ENCODE measurements at places on chromosomes 1 and 21.

DNA sequence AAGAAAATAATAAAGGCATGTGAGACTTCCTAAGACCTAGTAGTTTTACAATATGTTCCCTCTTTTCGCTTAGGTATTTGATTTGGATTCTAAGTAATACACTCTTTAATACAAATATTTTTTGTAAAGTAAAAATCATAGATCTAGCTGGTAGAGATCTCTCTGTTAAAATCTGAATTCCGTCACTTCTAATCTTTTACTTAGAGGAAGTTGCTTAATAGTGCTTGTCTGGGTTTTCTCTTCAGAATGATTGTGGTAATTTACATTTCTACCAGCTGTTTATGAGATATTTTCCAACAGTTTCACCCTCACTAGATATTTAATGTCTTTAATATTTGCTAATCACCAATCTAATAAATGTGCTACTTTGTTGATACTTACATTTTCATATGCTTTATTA lies 23.3 kb downstream of the RBM11 start:
- DNase-seq = no peak

- DNase-seq = peak; percentile 68
These were observed at the start of gene PLEKHG5 for GRCh38 chr1:6491480-6491962. Gene PLEKHG5, minus strand, starts transcription at chr1:6491667. Its CDS starts 14,096 bp downstream, at chr1:6477571.

DNA sequence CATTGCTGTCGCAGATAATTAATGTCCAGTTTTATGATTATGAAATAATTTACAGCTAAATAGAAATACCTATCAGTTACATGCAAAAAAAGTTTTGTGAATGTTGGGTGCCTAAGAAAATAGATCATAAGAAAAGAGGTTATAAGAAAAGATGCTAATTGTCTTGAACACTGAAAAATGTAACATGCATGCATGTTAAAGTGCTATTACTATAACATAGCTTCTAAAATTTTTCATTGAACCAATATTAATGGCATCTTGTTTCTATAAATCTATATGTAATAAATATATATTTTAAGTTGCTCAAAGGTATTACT lies 35.5 kb upstream of the SCYL3 start:
- DNase-seq = no peak

GRCh38 chr1:164901031-164901430 lies 342.0 kb downstream of the PBX1 start:
- DNase-seq = no peak

- no peak for DNase-seq
These were observed 34.8 kb downstream of the CRYAA start for GRCh38 chr21:43203591-43203990.

GRCh38 chr1:198185146-198185545 lies 28.3 kb downstream of the NEK7 start:
- no peak for DNase-seq

GRCh38 chr21:43325968-43326715 lies 100.8 kb downstream of the SIK1 start:
- DNase-seq = no peak

DNA sequence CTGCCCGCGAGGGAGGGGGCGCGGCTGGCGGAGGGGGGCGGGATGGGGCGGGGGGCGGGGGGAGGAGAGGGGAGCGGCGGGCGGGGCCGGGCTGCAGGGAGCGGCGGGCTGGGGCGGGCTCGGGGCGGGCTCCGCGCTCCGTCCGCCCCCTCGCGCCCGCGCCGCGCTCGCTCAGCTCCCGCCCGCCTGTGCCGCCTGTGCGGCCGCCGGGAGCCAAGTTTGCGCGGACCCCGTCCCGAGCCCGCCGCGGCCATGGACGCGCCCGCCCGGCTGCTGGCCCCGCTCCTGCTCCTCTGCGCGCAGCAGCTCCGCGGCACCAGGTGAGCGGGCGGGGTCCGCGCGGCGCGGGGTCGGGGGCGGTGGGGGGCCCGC lies at the start of gene GABRD:
GABRD (plus strand) TSS at position 174 of the 372 bp plus-strand sequence; CDS start at position 253, 79 bp downstream.
- DNase-seq = no peak

DNA sequence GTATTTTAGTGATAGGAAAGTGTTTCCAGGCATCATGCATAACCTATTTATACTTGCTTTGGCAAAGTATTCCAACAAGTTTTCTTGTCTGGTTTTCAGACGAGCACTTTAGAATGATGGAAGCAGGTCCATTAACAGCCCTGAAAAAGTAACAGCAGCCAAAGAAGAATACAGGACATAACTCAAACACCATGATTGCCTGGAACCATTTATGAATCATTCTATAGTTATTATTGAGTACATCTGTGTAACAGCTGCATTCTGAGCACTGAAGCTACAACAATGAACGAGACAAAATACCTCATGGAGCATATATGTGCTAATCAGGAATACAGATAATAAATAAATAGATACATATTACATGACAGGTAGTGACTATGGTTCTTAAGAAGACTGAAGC lies 12.6 kb downstream of the IL10RB start:
- no peak for DNase-seq

DNA sequence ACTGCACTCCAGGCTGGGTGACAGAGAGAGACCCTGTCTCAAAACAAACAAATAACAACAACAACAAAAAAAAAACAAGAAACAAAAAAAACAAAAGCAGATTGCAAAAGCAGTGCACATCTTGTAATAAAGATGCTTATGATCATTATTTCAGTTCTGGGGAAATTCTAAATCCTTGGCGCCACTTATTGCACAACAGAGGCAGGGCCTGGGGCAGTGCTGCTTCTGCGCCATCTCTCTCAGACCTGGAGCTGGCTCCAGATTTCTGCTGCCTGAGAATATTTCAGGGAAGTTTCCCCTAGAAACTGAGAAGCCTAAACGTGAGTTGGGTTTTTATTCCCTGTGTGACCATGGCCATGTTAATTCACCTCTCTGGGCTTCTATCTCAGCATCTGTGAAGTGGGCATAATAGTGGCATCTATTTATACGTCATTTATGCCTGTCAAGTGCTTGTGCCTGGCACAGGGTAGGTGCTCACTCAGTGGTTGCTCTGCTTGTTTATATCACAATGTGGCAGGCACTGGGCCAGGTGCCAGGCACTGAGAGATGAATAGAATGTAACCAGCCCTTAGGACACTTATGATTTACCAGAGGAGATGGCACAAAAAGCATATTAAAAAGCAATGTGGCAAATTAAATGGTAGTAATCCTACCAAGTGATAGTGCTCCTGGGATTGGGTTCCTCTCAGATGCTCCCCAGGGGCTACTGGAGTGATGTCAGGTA lies 67.9 kb downstream of the MDM4 start:
- DNase-seq = no peak
